ENCODE measurements at places on chromosomes 5 and 9.

DNA sequence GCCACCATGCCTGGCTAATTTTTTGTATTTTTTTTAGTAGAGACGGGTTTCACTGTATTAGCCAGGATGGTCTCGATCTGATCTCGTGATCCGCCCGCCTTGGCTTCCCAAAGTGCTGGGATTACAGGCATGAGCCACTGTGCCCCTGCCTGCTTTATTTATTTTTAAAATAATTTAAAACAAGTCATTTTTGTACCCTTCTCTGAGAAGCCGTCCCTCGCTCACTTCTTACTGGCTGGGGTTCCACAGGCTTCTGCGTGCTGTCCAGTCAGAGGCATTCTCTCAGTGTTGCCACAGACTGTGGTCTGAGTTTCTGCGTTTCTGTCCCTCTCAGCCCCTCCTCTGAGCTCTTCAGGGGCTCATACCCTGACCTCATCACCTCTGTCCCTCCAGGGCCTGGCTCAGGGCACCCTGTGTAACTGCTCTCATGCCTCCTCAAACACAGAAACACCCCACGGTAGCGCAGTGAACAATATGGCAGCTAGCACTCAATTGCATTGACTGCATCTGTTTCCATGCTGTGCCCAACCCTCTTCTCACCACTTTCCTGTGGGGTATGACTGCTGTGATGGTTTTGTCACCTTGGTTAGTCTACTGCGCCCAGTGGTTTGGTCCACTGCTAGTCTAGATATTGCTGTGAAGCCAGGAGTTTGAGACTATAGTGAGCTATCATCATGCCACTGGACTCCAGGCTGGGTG, 44.3 kb upstream of the SH3PXD2B start:
- DNase-seq = no peak

DNA sequence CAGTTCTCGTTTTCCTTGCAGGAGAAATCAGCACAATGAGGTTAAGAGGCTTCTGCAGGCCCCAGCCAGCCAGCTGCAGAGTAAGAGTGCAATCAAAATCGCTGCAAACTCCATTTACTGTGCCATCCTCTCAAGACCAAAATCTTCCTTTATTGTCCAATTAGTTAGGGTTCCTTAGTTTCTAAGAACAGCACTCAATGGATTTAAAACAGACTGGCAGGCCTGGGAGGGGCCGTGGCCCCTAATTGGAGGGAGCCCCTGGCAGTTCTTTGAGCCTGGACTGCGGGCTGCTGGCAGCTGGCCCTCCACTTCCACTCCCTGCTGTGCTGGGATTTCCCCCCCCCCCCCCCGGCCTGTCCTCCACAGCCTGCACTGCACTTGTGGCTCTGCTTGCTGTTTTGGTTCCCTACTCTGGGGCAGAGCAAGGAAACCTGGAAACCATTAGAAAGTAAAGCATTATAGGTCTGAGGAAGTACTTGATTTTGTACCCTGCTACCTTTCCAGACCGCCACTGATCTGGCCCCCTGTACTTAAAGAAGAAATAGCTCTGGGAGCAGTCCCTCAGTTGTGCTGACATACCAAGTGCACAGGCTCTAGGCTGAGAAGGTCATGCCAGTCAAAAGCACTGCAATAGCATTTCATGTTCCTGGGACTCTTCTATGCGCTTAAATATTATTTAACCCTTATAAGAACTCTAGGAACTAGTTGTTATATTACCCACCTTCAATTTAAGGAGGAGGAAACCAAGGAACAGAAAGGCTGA, 129.0 kb downstream of the APBA1 start:
- no peak for DNase-seq

DNA sequence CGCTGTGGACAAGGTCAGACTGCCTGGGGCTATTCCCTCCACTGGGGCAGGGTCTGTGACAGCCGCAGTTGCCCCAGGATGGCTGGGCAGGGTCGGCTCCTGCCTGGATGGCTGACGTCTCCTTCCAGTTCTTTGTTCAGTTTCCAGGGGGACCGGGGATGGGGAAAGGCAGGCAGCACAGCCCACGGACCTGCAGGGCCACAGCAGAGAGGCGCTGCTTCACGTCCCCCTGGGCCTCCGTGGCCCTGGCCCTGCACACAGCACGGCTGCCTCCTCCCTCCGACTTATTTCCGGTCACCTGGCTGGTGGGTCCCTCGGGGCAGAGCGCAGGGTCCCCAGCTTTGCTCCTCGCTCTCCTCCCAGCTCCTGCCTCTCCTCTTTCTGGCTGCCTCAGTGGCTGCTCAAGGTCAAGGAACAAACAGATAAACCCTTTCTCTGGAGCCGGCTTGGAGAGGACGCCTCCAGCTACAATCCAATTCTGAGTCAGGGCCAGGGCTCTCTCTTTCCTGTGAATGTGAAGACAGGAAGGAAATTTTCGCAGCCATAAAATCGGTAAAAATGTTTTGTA, 169.7 kb downstream of the C9orf50 start:
- no peak for DNase-seq

DNA sequence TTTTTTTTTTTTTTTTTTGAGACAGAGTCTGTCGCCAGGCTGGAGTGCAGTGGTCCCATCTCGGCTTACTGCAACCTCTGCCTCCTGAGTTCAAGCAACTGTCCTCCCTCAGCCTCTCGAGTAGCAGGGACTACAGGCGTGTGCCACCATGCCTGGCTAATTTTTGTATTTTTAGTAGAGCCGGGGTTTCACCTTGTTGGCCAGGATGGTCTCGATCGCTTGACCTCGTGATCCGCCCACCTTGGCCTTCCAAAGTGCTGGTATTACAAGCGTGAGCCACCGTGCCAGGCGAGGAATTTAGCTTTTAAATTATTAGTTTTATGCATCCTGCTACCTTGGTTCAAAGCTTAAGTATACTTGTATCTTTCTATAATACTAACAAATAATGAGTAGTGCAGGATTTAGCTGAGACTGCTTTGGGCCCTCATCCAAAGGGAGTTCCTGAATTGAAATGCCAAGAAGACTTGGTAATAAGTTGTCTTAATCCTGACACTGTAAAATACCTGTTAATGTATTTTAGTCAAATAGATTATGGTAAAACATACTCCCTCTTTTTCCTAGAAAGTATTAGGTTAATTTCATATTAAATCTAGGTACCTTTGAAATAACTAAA, 5.0 kb downstream of the CDC42SE2 start:
- no peak for DNase-seq

DNA sequence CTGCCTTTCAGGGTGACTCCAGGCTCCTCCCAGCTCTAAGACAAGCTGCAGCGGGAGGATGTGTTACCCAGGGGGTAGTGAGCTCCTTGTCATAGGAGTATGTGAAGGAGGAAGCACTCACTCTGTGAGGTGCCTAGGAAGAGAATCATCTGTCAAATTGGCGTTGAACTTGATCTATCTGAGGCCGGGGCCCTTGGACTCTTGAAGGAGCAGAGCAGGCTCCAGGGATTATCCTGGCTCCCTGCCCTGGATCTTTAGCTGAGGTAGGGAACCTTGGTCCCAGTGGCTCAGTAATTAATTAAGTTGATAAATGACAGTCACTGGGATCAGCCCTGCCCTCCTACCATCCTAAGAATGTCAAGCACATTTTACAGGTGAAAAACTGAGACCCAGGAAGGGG, 15.5 kb downstream of the ADGRD2 start:
- no peak for DNase-seq

- no peak for DNase-seq
Measured at GRCh38 chr5:148996270-148996669, 66.6 kb downstream of the SH3TC2 start.

DNA sequence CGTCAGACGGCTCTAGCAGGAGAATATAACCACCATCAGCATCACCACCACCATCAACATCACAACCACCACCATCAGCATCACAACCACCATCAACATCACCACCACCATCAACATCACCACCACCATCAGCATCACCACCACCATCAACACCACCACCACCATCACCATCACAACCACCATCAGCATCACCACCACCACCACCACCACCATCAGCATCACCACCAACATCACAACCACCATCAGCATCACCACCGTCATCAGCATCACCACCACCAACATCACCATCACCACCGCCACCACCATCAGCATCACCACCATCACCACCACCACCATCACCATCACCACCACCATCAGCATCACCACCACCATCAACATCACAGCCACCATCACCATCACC, 210.7 kb downstream of the C9orf50 start:
- DNase-seq = no peak

GRCh38 chr9:34185778-34186551, 7.1 kb downstream of the UBAP1 start:
- no peak for DNase-seq

DNA sequence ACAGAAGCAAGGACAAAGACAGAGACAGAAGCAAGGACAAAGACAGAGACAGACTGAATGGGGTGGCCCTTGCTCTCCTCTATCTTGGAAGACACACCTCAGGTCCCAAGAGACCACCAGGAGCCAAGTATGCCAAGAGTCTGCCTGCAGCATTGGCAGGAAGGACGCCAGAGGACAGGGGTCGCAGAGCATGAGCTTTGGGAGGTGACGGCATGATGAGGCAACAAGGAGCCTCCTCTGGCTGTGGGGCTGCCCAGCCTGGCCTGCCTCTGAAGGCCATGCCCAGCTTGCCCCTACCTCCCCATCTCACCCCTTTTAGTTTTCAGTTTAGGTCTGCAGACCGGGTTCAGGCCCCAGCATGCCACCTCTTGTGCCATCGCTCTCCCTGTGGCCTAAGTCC, 17.6 kb downstream of the PDGFRB start:
- DNase-seq = no peak

- DNase-seq = no peak
Measured at GRCh38 chr9:132584601-132585560, 2.5 kb downstream of the BARHL1 start.

DNA sequence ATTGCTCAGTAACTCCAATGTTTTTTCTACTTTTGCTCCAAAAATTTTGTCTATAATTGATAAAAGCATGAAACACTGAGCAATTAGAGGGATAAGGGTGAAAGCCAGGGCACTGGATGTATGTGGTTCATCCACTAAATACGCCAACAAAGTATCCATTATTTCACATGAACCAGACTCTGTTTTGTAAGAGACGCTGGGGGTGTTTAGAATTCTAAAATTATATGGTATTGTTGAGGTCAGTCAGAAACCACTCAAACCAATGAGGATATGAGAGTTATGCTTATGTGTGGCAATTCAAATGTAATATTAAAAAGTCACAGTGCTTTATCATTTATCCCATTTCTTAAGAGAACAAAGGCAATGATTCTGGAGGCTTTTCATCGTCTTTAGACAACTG, 220.2 kb downstream of the EFNA5 start:
- no peak for DNase-seq

GRCh38 chr5:175060257-175060656, 335.9 kb downstream of the MSX2 start:
- no peak for DNase-seq

DNA sequence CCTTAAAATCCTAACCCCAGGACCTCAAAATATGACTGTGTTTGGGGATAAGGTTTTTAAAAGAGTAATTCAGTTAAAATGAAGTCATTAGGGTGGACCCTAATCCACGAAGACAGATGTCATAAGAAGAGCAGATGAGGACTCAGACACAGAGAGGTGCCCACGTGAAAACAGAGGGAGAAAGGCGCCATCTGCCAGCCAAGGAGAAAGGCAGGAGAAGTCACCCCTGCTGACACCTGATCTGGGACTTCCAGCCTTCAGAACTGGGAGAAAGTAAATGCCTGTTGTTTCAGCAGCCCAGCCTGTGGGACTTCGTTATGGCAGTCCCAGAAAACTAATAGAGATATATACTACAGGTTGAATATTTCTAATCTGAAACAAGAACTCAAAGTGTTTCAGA, 67.4 kb downstream of the ROR2 start:
- DNase-seq = no peak

All from omental fat pad (tissue), 4 donors.